ENCODE measurements at places on chromosomes 2 and 18. TPM values are rescaled to one million over a fixed set of nuclear protein-coding genes. Genes with fewer than 3 reads are reported as not detected.

THSD7B gene
- total RNA-seq: 0.10 TPM

DNA sequence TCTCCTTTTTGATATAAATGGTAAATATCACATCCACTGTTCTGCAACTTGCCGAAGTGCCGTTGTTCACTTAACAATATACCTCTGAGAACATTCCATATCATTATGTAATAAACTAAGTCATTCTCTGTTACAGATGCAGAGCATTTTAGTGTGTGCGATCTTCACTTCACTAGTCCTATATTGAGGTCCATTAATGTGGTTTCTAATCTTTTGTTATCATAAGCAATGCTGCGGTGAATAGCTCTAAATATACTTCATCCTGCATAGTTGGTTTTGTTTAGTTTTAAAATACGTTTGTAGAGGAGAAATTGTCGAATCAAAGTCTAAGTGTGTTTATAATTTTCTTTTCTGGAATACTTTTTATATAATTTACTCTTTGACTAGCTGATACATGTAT, 280.3 kb upstream of the TRIB2 start:
- DNase-seq: no peak

DNA sequence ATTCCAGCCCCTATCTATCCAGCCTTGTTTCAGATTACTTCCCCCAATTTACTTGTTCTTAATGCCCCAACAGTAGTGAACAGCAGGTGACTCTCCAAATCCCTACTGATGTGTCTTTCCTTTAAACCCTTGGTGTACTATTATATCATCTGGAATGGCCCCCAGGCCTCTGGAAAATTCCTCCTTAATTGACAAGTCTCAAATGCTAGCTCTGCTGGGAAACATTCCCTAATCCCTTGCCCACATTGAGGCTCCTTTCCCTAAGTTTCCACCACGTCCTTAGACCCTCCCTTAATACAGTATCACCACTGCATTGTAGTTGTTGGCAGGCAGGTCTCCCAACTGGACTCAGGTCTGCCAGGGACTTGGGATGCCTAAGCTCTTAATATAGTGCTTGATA, 41.0 kb downstream of the MYO3B start:
- no peak for DNase-seq

ABHD1 gene
- not detected for total RNA-seq

DNA sequence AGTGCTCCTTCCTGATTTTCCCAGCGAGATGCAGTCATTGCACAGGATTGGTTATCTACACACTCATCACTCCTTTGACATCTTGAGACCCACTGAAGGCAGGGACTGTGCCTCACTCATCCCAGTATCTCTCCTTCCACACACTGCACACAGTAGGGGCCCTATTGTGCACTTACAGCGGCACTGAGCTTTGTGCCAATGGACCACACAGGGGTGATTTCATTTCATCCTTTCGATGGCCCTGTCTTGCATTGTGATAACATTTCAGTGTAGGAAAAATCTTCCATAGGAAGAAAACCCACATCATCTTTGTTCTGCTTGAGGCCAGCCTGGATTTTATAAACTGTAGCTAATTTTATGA, 11.0 kb upstream of the LRRFIP1 start:
- DNase-seq: no peak

- DNase-seq: no peak
Measured at GRCh38 chr2:30421604-30422443, 25.2 kb upstream of the LCLAT1 start.

All from foreskin keratinocyte (primary cell).